ENCODE measurements at places on chromosomes 7 and 10.

DNA sequence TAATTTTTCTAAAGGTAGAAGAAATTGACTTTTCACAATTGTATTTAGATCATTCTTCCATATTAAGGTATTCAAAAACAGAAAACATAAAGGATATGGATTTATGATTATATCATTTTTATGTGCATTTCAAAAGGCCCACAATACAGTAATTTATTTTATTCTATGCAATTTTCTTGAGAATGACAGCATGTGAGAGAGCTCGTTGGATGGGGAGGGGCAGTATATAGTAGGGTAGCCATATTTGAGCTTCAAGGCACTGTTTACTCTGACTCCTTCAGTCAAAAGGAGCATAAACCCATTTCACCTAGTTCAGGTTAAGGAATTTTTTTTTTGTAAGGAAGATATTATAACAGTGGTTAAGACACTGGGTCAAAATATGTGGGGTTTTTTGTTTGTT is 140.8 kb upstream of the KAT6B start:
- DNase-seq, result no peak

DNA sequence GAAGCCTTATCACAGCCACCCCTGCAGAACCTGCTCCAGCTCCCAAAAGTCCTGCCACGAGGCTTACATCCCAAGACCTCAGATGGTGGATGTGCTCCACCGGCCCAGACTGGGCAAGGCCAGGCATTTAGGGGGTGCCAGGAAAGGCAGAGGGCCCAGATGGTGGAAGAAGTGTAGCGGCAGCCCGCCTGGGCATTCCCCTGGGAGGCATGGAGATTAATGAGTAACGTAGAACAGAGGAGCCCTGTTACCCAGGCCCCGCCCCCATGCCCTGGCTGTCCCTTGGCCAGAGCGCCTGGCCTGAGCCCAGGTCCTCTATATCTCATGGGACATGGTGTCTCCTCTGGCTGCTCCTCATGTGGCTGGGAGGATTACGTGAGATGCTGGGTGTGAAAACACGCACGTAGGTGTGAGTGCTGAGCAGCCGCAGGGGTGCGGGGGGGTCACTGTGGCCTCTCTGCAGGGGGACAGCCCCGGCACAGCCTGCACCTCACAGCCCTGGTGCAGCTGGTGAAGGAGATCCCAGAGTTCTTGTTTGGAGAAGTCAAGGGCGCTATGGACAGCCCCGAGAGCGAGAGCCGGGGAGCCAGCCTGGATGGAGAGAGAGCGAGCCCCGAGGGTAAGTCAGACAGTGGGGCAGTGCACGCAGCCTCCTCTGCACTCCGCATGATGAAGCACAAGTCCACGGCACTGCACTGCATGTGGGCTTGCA is 52.9 kb downstream of the ZNF467 start:
- no peak for DNase-seq

- DNase-seq, result no peak
Observed at GRCh38 chr7:128767475-128768110, 8.0 kb downstream of the OPN1SW start.

GRCh38 chr7:115548756-115549155 is 481.8 kb downstream of the TFEC start:
- DNase-seq, result no peak

DNA sequence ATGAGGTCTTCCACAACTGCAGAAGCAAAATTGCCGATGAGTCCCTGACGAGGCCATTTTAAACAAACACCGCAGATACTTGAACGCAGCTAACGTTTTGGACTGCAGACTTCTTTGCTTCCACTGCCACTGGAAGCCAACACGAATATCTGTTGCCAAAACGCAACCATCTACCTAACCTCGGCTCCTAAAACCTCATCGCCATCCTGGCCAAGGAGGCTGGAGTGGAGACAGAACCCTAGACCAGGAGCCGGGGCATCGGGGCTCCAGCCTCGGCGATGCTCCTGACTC is 493 bp downstream of the WDR91 start:
- DNase-seq, result no peak

DNA sequence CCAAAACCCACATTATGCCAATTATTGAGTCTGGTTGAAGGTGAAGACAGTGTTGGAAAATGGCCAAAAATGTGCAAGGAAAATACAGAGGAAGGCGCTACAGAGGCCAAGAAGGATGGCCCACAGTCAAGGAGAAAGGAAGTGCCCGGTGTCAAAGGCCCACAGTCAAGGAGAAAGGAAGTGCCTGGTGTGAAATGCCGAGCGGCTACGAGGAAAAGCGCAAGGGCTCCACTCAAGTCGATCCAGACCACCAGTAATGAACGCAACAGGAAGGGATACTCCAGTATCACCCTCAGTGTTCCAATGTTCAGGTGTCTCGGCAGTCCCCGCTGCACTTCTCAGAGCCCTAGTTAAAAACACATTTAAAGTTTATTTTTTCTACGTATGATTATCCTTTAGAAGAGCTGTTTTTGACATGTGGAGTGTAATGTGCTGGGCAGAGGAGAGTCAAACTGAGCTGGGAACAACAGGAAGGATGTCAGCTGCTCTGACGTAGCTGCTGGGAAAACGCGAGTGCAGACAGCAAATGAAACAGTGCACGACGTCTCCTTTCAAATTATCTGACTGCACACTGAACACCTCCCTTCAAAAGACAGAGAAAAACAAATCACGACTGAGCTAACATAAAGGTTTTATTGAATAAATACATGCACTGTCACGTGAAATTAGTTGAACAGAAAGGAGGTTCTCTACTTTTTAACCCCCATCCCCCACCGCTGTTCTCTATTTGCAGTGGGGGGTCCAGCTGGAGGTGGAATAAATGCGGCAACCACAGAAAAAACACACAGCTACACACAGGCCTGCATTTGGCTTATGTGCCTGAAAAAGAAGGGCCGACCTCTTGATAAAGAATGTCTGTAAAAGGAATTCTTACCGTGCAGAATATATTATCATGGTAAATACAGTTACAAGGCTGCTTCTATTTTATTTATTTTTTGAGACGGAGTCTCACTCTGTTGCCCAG is 26.1 kb upstream of the NCAPG2 start:
- DNase-seq, result no peak

- no peak for DNase-seq
Observed at GRCh38 chr7:25117226-25118047, 7.6 kb downstream of the CYCS start.

- DNase-seq, result no peak
Observed at GRCh38 chr7:79051915-79052314, 401.6 kb downstream of the MAGI2 start.

- DNase-seq, result no peak
Observed at GRCh38 chr7:77330169-77330882, 85.8 kb downstream of the GSAP start.

- no peak for DNase-seq
Observed at GRCh38 chr7:2774935-2775334, 69.2 kb downstream of the GNA12 start.

GRCh38 chr10:118746246-118746645 is 8.5 kb downstream of the CACUL1 start:
- no peak for DNase-seq

DNA sequence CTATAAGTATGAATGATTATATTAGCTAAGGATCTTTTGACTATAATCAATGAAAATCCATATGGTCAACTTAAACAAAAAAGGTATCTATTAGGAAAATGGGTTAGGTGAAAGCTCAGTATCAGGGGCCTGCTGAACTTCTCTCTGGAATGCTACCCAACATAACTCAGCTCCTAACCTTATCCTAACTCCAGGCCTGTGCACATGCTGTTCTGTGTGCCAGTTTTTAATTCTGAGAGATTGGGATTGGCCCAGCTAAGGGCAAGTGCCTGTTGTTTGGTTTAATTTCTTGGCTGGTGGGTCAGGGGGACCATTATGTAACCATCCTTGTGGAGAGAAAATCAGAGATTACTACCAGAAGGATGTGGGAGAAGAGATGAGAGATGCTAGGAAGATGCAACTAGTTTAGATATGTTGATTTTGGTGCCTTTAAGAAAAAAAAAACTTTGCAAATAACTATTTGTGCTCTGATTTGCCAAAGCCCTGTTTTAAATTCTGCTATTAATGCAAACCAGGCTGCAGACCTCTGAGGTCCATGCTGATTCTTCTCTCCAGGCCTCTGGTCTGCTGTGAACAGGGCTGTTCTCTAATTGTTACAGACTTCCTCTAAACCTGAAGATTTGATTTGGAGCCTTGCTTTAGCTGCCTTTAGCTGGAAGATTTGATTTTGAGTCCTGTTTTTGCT is 23.9 kb upstream of the HDAC9 start:
- no peak for DNase-seq

Data from stimulated activated CD8-positive, alpha-beta memory T cell treated with anti-CD3 and anti-CD28 coated beads, Interleukin-7, amount 100 ng/mL, for 1 hour (primary cell).